ENCODE measurements at places on chromosomes 16 and 17.

- DNase-seq: no peak
These were observed 34.6 kb downstream of the PRMT7 start for GRCh38 chr16:68345351-68345810.

DNA sequence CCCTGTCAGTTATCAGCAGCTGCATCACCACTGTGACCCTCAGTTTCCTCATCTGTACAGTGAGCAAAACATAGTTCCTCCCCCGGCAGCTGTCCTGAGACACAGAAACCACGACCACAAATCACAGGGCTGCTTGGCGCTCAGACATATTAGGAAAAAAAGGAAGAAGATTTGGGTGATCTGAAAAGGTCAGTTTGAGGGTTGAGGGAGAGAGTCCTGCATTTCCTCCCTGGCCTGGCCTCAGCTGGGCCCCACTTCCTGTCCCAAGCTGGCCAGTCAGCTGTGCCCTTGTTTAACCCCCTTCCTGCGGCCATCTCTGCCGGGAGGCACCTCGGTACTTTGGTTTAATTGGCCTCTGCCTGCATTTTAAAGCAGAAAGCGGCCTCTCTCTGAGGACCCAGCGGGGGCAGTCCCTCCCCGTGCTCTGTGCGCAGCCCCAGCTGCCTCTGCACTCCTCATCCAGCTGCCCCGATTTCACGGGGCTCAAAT is 24.0 kb upstream of the CIBAR2 start:
- DNase-seq: peak; percentile 28

- no peak for DNase-seq
These were observed 31.4 kb downstream of the ANKRD40 start for GRCh38 chr17:50676065-50676975.

- DNase-seq: no peak
These were observed 58.5 kb upstream of the BCAR1 start for GRCh38 chr16:75309899-75310430.

DNA sequence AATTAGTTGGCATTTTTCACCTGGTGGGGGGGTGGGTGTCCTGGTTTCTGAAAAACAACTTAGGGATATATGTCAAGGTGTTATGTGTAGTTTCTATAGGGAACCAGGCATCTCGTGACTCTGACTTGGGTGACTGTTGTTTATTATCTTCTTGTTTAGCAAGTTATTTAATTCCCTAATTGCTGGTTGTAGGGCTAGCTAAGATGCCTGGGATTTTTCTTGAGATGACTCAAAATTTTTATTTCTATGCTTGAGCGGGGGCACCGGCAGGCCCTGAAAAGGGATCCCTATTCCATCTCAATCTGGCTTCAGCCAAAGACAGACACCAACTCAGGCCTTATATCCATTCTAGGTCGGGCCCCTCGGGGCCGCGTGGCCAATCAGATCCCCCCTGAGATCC is 3.2 kb downstream of the DPH1 start:
- no peak for DNase-seq

- no peak for DNase-seq
These were observed 12.1 kb upstream of the HP start for GRCh38 chr16:72042157-72042660.

- DNase-seq: no peak
These were observed 78.8 kb downstream of the WIPI1 start for GRCh38 chr17:68378268-68379176.
